ENCODE measurements at places on chromosomes 4 and X.
A peak's percentile ranks its signal among the peaks of the same experiment; 100 is the strongest.

GRCh38 chrX:9842541-9842940, 56.3 kb downstream of the SHROOM2 start:
- no peak for DNase-seq

DNA sequence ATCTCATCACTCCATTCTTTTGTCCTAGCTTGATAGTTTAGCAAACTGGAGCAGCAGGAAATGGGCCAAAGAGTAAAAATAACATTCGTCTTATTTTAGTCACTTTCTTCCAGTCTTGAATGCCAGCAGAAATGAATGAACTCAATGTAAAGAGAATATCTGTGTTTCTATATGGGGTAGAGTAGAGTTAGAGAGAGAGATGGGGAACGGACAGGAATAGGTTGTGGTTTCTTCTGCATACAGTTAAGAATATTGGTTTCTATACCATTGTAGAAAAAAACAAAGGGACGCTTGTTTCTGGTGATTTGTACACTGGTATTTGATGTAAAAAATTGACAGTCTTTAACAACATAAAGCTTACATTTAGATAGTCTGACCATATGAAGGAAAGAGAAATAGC, 8.9 kb downstream of the GPR174 start:
- no peak for DNase-seq

GRCh38 chr4:41209901-41210300, 4.4 kb downstream of the APBB2 start:
- DNase-seq, result no peak

DNA sequence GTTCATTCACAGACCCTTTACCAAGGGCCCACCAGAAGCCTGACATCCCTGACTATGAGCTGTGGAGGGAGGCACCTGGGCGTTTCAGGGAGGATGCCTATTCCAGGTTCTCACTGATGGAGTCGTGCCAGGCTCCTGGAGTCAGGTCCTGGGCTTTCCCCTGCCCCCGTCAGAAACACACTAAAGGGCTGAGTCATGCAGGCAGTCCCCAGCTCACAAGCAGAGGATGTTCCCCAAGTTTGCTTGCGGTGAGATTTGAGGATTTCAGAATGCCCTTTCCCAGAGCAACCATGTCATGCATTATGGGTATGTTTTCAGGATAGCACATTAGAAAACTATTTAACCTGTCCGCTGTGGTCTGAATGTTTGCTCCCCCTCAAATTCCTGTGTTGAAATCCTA, 45.2 kb downstream of the FHDC1 start:
- DNase-seq, result no peak

DNA sequence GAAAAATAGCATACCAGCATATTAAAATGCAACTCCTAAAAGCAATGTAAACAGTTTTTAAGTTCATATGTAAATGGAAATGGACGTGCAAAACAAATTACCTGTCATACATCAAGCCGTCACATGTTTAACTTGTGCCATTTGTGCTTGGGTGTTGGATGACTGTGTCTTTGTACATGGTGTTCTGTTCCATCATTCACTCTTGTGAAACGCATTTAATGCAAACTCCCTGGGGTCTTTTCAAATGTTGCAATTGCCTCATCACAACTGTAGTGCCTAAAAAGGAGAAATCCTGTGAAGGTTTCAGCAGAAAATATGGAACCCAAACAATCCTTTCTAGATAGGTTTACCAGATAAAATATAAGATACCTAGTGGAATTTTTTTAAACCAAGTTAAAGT, 52.4 kb downstream of the PHOX2B start:
- no peak for DNase-seq

DNA sequence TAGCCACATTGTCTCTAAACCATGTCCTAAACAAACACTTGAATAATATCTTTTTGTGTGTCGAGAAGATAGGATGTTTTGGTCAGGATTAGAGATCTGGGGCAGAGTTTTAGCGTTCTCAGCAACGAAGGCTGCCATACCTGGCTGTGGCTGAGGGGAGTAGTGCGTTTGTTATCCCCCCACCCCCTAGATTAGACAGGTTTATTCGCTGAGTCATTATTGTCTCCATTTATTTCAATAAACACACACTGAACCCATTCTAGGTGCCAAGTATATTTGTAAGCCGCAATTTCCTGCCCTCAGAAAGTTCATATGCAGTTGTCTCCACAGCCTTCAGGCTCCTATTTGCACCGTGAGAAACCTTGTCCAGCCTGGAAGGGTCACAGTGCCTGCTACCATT, 1684.8 kb upstream of the TENM3 start:
- no peak for DNase-seq

GRCh38 chrX:39820938-39821708, 276.6 kb downstream of the BCOR start:
- no peak for DNase-seq

DNA sequence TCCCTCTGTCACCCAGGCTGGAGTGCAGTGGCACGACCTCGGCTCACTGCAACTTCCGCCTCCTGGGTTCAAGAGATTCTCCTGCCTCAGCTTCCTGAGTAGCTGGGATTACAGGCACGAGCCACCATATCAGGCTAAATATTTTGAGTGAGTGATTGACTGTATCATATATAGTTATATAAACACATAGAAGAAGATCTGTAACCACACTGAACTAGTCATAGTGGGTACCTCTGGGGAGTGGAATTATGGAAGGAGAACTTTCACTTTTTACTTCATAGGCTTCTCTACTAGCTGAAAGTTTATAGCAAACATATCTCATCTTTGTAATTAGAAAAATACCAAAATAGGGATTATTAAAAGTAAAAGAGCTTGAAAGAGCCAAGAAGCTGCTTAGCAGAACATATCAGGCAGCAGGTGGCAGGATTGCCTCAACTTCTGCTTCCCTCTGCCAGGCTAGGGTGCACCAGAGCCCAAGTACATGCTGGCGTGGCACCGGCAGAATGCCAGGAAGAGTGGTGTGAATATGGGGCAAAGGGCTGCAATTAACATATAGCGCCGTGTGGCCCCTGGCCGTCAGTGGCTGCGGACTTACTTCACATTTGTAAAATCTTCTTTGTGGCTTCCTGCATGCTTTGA, 39.5 kb upstream of the CD40LG start:
- DNase-seq, result no peak

- peak; percentile 35 for DNase-seq
Observed at GRCh38 chr4:138870737-138871554, 144.6 kb upstream of the NOCT start.

- DNase-seq, result no peak
Observed at GRCh38 chr4:42643685-42644084, 13.2 kb downstream of the ATP8A1 start.

DNA sequence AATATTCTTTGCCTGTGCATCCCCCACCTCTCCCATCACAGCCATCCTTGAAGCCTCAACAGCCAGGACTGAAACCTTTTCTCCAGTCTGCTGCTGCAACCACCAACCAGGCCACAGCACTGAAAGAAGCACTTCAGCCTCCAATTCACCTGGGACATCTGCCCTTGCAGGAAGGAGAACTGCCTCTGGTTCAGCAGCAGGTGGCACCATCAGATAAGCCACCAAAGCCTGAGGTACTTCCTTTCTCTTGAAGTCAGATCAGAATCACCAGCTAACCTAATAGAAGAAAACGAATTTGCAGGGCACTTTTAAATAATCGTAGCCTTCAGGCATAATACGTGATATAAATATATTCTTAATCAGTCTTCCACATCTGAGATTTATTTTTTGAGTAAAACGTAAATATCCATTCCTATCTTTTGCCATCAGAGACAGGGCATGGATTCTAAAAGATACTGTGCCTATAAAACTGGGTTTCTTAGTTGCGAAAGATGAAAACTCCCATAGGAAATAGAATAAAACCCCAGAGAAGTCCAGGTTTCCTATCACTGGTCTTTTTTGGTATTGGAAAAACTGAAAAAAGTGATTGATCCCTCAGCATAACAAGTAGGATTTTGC, 9.5 kb downstream of the AMBN start:
- DNase-seq, result no peak

DNA sequence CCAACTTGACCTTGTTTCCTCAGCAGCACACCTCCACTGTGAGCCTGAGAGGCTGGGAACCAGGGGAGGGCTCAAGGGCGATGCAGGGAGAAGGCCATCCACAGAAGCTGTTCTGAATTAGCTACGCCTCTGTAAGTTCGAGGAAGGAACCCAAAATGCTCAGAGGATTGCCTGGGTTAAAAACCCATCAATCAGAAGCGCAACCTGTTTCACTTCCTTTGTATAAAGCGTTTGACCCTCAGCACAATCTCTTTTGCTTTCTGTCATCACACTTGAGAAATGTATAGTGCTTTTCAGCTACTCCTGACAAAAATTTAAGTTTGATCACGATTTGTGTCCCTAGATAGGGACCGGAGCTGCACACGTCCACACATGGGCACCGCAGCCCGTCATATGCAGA, 48.0 kb upstream of the MAP3K15 start:
- DNase-seq, result no peak

DNA sequence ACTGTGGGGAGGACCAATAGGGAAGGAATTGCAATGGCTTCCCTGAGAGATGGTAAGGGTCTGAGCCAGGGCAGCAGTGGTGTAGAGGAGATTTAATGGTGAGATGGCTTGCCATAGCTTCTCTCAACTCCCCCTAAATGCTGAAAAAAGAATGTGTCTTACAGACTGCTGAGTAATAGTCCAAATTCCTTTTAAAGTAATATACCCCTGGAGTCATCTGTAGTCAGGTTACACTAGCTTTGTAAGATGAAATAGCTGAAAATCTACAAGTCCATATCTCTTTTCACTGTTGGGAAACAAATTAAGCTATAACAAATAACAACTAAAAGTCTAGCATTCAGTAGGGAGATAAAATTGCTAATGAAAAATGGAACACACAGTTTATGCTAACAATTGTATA, 33.5 kb downstream of the MAPK10 start:
- no peak for DNase-seq

DNA sequence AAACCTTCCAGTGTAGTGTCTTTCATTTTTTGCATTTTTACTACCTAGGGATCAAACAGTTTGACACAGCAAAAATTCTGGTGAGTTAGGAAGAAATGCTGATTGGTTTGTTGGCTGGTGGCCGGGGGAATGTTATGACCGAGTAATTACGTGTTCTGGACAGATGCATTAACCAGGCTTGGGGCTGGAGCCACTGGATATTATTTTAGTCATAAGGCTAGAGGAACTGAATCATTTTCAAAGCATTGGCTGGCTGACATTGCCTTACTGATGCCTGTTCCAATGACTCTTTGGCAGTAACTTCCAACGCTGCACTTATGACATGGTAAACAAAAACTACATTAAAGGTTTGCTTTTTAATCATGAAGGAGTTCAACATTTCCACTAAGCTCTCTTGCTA, 84.6 kb downstream of the FBXO8 start:
- no peak for DNase-seq

GRCh38 chrX:88908056-88908455, 161.0 kb downstream of the CPXCR1 start:
- DNase-seq, result no peak

DNA sequence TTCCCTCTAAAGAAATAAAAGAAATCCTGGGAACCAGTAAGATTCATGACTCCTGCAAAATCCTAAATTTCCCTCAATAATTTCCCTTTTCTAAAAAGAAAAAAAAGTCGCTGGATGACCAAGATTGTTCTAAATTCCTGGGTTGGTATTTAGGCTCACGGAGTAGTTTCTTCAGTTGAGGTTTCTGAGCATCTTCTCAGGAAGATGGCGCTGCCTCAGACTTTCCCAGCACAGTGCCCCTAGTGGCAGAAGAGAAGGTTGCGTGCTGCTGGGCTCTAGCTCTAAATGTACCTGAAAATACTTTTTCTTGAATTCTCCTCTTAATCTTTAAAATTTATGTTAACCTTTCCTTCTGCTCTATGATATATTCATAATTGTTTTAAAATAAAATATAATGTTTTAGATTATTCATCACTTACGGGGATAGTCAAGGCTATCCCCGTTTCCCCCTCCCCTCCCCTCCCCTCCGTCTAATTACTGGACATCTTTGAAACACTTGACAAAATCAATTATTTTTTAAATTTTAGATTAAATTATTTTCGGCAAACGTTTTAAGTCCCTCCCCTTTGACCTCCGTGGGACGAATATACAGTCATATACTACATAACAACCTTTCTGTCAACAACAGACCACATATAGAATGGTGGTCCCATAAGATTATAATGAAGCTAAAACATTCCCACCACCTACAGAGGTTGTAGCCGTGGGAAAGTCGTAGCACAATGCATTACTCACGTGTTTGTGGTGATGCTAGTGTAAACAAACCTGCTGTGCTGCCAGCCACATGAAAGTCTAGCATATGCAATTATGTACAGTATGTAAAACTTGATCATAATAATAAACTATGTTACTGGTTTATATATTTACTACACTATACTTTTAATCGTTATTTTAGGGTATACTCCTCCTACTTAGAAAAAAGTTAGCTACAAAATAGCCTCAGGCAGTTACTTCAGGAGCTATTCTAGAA, 41.0 kb upstream of the GATB start:
- no peak for DNase-seq

- DNase-seq, result no peak
Observed at GRCh38 chrX:121832446-121832845, 785.0 kb downstream of the GLUD2 start.

- no peak for DNase-seq
Observed at GRCh38 chr4:91427171-91427570, 876.6 kb upstream of the GRID2 start.

- no peak for DNase-seq
Observed at GRCh38 chrX:26026179-26026578, 112.0 kb upstream of the MAGEB18 start.

DNA sequence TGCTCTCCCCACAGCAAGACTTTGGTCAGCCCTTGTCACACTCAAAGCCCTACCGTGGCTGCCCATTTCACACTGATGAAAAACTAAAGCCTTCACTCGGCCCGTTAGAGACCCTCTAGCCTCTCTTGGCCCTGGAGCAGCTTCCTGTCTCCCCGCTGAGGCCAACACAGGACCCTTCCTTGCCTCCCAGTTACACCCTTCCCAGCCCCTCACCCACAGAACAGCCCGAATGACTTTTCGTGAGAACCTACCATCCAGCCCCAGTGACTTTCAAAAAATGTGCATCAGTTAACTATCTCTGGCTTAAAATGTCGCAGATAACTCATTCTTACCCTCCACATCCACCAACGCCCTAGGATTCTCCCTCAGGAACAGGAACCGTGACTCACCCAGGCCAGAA, 756 bp upstream of the TAF9B start:
- no peak for DNase-seq
